ENCODE measurements at places on chromosomes 3 and 15. TPM values are rescaled to one million over a fixed set of nuclear protein-coding genes. Genes with fewer than 3 reads are reported as not detected.

LTK gene
- 0.39 TPM for total RNA-seq

C3orf33 gene
- total RNA-seq: 5.9 TPM

GRCh38 chr15:85116494-85116893 lies 134.8 kb downstream of the PDE8A start:
- no peak for DNase-seq

- no peak for DNase-seq
Observed at GRCh38 chr3:124686028-124686670, 44.1 kb upstream of the UMPS start.

DNA sequence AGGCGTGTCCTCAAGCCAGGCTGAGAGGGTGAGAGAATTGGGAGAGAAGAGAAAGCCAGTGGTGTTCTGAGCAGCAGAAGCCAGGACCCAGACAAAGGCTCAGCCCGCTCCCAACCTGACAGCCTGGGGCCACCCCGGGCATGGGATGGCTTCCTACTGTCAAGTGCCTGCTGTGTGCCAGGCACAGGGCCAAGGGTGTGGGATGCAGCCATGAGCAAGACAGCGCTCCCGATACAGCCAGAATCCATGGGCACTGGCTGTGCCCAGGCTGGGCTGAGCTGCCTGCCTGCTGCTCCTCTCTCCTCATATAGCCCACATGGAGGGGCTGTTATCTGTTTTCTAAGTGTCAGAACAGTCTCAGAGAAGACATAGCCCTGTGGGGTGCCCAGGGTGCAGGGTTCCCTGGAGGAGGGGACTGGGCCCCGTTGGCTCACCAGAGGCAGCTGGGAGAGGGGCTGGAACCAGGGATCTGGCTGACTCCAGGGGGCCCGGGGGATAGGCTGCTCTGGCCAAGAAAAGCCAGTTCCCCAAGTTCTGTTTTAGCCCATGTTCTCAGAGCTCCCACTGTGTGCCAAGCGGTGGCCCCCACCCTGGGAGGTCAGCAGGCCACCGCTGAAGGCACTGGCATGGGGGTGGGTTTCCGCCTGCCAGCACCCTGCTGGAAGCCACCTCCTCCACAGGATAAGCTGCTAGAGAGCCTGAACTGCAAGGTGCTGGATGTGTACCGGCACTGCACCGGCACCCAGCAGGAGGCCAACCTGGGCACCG lies 39.0 kb downstream of the CFAP100 start:
- no peak for DNase-seq

DNA sequence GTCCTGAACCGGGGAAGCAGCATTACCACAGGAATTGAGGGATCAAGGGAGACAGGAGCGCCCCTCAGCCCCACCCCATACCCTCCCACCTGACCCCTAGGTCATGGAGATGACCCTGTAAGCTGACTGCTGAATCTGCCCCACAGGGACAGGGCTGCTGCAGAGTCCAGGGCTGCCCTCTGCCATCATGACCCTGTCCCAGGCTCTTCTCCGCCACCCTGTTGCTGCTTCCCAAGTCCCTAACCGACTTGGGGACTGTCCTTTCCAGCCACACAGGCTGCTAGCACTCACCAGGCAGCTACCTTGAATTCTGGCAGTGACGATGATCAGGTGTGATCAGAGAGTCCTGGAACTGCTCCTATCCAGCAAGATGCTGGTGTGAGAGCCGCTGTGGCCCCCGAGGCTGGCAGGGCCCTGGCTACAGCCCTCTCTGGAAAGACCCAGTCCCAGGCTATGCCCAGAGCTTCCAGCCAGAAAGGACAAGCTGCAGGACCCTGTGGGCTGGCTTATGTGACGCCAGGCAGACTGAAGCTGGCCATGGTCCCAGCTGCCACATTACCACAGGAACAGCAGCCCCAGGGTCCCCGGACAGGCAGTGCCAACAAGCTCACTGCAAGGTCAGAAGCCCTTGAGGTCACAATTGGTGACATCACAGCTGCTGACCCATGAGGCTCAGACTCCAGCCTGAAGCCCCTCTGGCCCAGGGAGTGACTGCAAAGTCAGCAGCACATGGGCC lies at the start of gene C3orf22:
Gene C3orf22 (minus strand): TSS at position 597 of the 736 bp plus-strand sequence. CDS start 5,542 bp downstream, outside the sequence.
- no peak for DNase-seq

GRCh38 chr15:96720251-96720650 lies 389.8 kb downstream of the NR2F2 start:
- DNase-seq: no peak

DNA sequence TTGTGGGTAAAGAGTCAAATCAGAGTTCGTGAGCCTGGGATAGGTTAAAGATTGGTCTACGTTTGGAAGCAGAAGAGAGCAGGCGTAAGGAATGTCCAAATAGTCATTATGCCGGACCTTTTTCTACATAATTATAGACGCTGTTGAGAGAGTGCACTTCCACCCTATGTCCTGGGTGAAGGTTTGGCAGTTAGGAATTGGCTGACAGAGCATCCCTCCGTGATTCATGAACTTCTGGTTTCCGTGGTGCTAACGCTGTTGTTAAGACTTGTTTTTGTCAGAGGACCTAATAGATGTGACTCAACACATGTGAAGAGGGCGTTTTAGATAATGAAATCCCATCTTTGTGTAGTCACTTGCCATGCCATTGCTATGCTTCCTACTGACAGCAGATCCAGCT lies 1.1 kb downstream of the EAF1 start:
- no peak for DNase-seq

Data from tibial nerve (tissue), 4 donors.